ENCODE measurements at places on chromosomes 1 and 21.

- DNase-seq = peak; percentile 41
These were observed 1.2 kb upstream of the CAP1 start for GRCh38 chr1:40039245-40039756.

GRCh38 chr1:30974536-30974935 is 66.0 kb upstream of the SDC3 start:
- no peak for DNase-seq

DNA sequence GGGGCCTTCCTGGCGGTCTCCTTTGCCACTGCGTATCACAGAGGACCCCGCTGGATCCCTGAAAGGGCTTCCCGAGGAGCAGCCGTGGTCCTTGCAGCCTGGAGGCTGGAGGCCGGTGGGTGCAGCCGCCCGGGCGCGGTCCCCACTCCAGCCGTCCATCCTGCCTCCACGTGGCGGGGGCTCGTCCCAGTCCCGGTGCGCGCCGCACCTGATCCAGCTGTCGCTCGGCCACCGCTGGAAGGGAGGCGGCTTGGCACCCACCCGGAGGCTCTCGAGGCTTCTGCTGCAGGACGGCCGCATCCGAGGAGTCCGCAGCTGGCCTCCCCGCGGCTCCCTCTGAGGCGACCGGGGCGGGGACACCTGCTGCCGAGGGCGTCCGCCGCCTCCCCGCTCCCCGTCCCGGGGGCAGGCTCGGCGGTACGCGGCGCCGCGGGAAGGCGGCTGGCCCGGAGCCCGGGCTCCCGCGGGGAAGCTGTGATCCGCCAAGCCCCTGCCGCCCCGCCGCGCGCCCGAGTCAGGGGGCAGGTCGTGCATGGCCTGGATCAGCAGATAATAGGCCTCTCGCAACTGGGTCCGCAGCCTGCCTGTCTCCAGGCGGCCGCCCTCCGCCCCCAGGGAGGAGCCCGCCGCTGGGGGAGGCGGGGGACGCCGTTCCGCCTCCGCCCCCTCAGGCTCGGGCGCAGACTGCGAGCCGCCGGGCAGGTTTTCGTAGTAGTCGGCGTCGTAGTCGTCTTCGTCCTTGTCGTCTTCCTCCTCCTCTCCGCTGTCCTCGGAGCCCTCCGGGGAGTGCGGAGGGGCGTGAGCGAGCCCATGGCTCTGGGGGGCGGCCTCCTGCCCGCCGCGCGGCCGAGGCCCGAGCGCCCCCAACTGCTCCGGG is at the start of gene SYDE2:
TSS of gene SYDE2 (minus strand) at position 554 of the 877 bp plus-strand sequence. CDS start at position 534, 20 bp downstream.
- peak; percentile 72 for DNase-seq

GRCh38 chr1:112146201-112146715 is 156.8 kb upstream of the KCND3 start:
- no peak for DNase-seq

- DNase-seq = peak; percentile 10
These were observed 550.2 kb downstream of the USP25 start for GRCh38 chr21:16279731-16280581.

DNA sequence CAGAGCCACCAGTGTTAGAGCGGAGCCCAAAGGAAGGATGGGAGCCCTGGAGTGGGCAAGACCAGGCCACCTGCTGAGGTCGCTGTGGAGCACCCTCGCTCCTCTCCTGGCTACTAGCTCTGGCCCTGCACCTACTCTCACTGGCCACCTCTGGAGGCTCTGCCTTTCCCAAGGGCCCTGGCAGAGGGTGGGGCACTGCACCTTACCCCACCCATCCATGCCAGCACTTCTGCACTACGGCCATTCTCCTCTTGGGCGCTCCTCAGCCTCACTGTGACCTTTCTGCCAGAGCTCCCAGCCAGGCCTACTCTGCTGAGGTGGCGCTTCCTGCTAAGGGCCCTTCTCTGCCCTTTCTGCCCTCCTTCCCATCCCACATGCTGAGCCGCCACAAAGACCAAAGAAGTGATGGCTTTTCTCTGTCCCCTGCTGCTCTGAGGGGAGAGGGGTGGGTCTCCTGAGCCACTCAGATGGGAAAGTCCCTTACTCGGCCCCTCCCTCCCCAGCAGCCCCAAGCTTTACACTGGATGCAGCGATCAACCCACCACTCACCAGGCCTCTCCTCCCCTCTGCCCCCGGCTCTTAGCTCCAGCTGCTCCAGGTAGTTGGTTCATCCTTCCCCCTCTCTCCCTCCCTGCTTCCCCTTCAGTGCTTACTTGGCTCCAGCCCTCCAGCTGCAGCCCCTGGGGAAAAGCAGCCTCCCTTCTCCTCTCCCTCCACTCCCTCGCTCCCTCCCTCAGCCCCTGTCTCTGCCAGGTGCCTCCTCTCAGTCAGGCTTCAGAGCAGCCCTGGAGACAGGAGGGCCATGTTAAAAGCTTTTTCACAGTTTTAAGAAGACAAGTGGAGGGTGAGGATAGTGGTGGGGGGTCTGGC is 14.8 kb upstream of the TMEM222 start:
- DNase-seq = no peak

GRCh38 chr1:26287811-26288210 is 7.9 kb downstream of the SH3BGRL3 start:
- DNase-seq = no peak

GRCh38 chr1:162040657-162041056 is 17.0 kb upstream of the OLFML2B start:
- peak; percentile 74 for DNase-seq

DNA sequence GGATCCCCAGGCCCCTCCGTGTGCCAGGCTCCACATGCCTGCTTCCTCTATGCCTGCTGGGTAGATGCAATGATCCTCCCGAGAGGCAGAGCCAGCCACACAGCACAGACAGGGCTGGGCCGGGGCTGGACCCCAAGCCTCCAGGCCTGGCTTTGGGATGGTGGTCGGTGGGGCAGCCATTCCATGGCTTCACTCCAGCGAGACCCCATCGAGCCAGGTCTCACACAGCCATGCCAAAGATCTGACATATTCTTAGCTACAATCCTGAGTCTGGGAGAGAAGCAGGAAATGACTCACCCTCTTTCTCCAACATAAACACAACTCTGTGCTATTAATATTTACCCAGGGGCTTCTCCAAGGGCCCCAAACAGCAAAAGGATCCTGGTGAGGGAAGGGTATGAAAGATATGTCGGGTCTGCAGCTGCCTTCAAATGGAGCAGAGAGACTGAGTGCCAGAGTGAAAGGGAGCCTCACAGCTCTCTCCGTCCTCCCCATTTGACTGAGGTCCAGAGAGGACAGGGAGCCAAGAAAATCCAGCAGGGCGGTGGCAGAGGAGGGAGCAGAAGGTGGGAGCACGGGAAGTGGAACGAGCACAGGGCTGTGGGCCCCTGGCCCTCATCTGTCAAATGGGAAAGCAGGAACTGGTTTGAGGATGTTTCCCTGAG is 639.5 kb downstream of the MATN1 start:
- DNase-seq = peak; percentile 35

DNA sequence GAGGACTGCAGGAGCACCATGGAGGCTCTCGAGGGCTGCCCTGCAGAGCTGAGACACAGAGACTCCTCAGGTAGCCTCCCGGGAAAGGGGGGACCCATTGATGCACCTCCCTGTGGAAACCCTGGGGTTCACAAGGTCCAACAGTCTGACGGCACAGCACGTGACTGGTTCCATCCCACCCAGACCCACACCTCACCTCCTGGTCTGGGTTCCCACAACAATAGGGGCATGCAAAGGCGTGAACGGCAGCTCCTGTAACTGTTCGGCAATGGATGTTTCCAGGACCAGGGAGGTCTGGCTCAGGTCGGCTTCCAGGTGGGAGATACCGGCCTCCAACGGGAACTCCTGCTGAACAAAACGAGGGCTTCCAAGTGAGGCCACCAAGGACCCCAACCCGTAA is 86.8 kb downstream of the NPHP4 start:
- DNase-seq = no peak

DNA sequence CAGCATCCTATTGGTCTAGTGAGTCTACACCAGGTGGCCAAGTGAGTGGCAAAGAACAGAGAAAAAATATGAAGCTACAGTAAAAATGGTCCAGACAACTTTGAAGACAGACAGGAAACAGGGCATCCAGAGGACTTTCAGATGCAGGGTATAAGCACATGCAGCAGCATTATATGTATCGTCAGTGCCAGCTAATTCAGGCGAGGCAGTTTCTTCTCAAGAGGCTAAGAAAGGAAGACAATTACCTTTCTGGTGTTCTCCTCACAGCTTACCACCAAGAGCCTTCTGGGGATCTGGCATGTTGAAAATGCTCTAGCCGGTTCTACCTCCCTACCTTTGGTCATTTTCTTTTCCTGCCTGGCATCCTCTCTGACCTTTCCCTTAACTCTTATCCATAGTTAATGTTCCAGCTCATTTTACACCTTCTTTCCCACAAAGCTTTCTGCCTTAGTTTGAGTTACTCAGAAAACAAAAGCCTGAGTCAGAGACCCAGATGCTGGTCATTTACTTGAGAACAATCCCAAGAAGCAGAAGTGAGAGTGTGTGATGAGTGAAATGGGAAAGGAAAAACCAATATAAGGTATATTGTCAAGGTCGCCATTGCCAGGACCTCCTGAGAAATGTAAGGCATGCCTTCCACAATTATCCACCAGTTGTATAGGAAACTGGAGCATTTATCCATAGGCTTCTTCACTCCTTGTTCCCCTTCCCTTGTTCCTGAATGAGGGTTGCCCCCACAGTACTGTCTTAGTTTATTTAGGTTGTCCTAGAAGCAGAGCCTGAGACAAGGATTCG is 444.1 kb downstream of the PLPP3 start:
- no peak for DNase-seq

DNA sequence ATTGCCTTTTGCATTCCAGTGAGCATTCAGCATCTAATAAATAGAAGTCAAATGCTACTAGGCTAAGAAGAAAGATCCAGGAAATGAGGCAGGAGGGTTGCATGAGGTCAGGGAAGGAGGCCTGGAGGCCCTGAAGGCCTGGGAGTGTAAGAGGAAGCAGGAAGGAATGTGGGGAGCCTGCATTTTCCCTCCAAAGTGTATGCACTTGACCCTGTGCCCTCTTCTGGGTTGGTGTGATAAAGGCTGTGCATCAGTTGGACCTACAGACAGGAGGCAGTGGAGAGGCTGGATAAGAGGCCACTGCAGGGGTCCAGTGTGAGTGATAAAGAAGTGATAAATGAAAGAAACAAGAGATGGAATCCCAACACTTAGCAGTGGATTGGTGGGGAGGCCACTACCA is 20.4 kb downstream of the KIAA1614 start:
- no peak for DNase-seq

- no peak for DNase-seq
These were observed 15.0 kb upstream of the THEM5 start for GRCh38 chr1:151868486-151868885.

DNA sequence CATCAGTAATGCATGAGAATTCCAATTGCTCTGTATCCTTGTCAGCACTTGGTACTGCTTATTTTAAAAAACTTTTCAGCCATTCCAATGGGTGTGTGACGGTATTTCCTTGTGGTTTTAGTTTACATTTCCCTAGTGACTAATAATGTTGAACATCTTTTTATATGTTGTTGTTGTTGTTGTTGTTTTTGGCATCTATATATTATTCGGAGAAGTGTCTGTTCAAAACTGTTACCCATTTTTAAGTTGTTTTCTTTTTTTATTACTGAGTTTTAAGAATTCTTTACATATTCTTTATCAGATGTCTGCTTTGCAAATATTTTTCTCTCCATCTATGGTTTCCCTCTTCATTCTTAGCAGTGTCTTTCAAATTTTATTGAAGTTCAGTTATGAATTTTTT is 231.1 kb upstream of the POU3F1 start:
- DNase-seq = no peak

GRCh38 chr21:41783476-41784180 is 16.8 kb upstream of the RIPK4 start:
- DNase-seq = peak; percentile 96

- no peak for DNase-seq
These were observed 93.6 kb downstream of the OLFML2B start for GRCh38 chr1:161930064-161930463.

GRCh38 chr1:6652986-6653385 is 28.3 kb downstream of the THAP3 start:
- no peak for DNase-seq

DNA sequence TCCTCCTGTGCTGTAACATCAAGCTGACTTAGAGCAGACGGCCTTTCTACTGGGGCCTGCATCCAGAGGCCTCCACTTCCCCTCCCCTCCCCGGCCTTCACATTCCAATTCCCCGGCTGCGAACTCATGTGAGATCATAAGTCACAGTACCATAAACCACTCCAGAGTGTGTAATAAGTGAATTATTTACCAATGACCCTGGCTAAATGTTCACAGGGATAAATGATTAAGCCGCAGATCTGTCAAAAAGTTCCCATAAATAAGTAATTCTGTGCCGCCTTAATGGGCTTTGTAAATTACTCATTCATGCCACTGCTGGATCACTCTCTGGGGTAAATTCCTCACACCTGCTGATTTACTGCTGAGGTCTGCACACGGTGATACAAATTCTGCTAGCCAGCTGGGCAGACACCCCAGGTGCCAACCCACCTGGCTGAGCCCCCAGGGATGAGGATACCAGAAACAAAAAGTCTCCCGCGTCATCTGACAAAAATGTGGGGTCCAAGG is 27.4 kb upstream of the KIRREL1 start:
- no peak for DNase-seq

DNA sequence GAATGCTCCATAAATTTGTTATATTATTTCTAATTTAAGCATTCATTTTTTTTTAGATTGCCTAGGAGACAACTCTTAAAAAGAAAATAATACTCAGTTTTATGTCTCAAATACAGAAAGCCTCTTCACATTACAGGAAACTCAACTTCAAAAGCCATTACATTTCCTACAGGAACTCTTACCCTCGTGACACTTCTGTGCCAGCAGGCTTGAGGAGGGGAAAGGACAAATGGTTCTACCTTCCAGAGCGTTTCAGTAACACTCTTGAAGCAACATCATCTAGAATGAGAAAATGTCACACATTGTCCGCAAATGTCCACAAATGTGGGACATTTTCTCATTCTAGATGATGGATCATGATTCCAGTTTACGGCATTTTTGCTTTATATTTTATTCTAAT is 51.7 kb downstream of the PTPN14 start:
- no peak for DNase-seq

All from epithelial cell of esophagus (primary cell).